Activated CD8-positive, alpha-beta memory T cell treated with anti-CD3 and anti-CD28 coated beads for 36 hours (primary cell): ENCODE measurements at places on chromosomes 1 and 21. TPM values are rescaled to one million over a fixed set of nuclear protein-coding genes. Genes with fewer than 3 reads are reported as not detected.

Gene OVAAL
- total RNA-seq = not detected

Gene SPATC1L
- total RNA-seq = 5.9 TPM

Gene SDC3
- total RNA-seq = 0.23 TPM

Gene LMX1A
- not detected for total RNA-seq

Gene ADAMTS5
- total RNA-seq = not detected

Gene ACKR1
- 0.27 TPM for total RNA-seq

Gene UBASH3A
- total RNA-seq = 28.2 TPM
